ENCODE measurements at places on chromosomes 7 and 10.

GRCh38 chr10:43891241-43891640 is 242.6 kb upstream of the ZNF32 start:
- no peak for DNase-seq

GRCh38 chr10:22679608-22680007 is 34.8 kb downstream of the PIP4K2A start:
- DNase-seq: no peak

- DNase-seq: no peak
Observed at GRCh38 chr10:60182691-60183090, 207.0 kb downstream of the ANK3 start.

- no peak for DNase-seq
Observed at GRCh38 chr7:133504825-133505224, 251.9 kb downstream of the EXOC4 start.

Data from activated CD8-positive, alpha-beta memory T cell treated with anti-CD3 and anti-CD28 coated beads for 48 hours (primary cell).